Fibroblast of skin of back (primary cell): ENCODE measurements at places on chromosomes 13 and 19.
A peak's percentile ranks its signal among the peaks of the same experiment; 100 is the strongest.

GRCh38 chr19:32881766-32882165, 12.2 kb upstream of the SLC7A9 start:
- DNase-seq, result no peak

DNA sequence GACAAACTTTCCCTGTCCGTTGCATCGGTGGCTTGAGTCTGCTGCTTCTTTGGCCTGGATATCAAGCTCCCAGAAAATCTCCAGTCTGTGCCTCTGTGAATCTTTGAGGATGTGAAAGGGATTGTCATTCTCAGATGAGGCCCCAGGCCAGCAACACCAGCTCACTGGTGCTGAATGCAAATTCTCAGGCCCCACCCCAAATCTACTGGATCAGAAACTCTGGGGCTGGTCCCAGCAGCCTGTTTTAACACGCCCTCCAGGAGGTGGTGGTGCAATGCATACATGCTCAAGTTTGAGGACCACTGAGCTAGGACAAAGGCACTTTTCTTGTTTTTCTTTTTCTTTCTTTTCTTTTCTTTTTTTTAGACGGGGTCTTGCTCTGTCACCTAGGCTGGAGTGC, 23.6 kb downstream of the TNFSF11 start:
- no peak for DNase-seq

GRCh38 chr13:51523082-51523518, 61.2 kb upstream of the WDFY2 start:
- no peak for DNase-seq

- DNase-seq, result no peak
These were observed 533.0 kb downstream of the MYO16 start for GRCh38 chr13:109162248-109163036.

DNA sequence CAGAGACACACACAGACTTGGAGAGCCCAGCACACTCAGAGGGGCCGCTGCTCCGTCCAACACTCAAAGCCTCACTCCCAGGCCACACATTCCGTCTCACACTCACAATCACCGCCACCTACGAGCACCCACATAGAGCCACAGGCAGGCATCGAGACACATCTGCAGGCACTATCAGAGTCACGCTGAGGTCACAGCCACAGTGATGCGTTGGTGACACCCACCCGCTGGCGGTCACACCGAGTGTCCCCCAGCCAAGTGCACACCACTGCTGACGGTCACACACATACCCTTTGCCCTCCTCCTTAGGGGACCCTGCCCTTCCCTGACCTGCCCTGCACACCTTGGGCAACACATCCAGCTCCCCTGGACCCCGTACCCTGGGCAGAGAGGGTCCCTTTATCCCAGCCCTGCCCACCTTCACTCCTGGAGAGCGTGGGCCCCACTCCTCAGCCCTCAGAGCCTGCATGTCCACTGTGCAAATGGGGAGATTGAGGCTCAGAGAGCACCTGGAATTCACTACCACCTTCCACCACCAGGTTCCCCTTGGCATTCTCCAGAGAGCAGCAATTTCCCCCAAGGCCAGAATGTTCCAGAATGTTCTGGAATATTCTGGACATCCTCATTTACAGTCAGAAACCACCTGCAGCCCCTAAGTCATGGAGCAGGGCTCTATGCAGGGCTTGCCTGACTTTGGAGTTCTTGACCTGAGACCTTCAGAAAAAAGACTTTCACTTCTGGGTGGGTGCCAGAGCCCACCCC, 5.4 kb downstream of the FUT5 start:
- DNase-seq, result no peak

GRCh38 chr19:36668646-36669045, 2.0 kb upstream of the ZNF461 start:
- no peak for DNase-seq

DNA sequence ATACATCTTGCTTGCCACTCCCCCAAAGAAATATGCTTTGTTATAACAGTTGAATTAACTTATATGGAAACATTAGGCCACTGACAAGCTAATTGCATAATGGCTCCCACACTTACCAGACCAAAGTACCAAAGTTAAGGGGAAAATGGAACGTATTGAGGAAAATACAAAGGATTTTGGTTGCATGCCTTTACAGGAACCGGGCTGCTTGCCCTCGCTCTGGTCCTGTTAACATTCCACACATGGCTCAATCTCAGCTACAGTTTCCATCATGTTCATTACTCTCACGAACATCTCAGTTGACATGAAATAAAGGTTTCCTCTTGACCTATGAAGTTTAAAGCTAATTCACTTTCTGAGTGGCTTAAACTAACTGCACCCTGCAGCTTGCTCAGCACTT, 220.7 kb upstream of the RXFP2 start:
- peak; percentile 37 for DNase-seq

- DNase-seq, result no peak
These were observed 11.5 kb downstream of the FLT1 start for GRCh38 chr13:28483313-28483931.

DNA sequence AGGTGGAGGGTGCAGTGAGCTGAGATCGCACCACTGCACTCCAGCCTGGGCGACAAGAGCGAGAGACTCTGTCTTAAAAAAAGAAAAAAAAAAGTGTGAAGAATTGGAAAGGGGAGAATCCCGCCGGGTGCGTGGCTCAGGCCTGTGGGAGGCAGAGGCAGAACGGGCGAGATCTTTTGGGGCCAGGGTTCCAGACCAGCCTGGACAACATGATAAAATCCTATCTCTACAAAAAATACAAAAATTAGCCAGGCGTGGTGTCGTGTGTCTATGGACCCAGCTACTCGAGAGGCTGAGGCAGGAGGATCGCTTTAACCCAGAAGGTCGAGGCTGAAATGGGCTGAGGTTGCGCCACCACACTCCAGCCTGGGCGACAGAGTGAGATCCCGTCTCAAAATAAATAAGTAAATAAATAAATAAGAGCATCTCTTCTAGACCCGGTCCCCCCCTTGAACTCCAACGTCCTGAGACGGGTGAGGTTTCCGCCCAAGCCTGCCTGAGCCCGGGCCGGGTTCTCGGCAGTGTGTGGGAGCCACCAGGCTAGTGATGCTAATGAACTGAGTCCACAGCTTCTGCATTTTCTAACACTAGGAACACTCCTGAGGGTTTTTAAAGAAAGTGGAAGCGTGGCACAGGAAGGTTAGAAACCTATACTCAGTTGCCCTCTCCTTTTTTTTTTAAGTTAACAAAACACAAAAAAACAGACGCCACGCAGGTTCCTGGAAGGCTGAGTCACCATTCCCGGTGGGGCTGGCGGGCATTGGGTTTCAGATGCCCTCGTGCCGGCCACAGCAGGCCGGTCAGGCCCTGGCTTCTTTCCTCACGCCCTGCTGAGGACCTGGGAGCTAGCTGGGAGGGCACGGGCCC, 22.0 kb downstream of the GPX4 start:
- DNase-seq, result no peak

DNA sequence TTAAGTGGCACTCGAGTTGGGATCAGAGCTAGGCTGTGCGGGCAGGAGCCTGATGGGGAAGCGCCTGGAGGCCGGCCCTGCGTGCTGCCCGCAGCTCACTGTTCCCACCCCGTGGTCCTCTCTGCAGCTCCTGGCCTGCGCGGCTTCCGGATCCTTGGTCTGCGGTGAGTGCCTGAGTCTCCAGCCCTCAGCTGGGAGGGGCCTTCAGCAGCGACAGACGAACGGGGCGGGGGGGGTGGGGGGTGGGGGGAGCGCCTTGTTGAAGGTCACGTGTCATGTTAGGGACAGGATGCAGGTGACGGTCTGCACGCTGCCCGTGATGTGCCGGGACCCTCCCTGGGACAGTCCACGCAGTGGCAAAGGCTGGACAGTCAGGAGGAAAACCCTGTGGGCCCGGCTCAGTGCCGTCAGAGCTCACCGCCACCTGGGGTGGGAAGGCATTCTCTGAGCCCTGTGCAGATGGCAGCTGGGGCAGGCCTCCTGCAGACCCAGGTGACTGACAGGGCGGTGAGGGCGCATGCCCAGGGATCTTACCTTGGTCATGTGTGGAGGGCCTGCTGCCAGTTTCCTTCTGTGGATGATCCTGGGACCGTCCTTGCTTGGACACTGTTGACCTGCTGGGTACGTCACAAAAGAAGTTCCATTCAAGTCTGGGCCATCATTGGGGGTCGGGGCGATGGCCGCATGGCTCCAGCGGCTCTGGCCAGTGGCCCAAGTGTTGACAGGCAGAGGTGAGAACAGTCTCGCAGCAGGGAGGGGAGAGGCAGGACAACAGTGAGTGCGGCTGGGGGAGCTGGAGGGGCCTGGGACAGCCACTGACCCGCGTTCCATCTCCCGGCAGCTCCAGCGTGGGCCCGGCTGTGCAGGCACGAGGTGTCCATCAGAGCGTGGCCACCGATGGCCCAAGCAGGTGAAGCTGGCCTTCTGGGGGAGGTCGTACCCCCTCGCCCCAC, 4.3 kb downstream of the NDUFS7 start:
- no peak for DNase-seq

DNA sequence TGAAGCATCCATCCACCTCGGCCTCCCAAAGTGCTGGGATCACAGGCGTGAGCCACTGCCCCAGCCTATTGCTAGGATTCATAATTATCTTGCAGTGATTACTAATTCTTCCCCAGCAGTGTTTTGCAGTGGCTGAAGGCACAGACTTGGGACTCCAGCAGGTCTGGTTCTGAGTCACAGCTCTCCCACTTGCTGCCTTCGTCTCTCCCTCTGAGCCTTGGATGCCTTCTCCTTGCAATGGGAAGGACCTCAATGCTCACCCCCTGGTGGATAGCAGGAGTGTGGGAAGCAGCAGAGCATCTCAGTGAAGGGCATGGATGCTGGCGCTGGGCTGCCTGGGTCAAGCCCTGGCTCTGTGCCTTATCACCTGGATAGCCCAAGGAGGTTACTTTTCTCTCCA, 37.6 kb upstream of the SHKBP1 start:
- no peak for DNase-seq

- no peak for DNase-seq
These were observed 13.8 kb downstream of the ATP11A start for GRCh38 chr13:112703449-112704284.

DNA sequence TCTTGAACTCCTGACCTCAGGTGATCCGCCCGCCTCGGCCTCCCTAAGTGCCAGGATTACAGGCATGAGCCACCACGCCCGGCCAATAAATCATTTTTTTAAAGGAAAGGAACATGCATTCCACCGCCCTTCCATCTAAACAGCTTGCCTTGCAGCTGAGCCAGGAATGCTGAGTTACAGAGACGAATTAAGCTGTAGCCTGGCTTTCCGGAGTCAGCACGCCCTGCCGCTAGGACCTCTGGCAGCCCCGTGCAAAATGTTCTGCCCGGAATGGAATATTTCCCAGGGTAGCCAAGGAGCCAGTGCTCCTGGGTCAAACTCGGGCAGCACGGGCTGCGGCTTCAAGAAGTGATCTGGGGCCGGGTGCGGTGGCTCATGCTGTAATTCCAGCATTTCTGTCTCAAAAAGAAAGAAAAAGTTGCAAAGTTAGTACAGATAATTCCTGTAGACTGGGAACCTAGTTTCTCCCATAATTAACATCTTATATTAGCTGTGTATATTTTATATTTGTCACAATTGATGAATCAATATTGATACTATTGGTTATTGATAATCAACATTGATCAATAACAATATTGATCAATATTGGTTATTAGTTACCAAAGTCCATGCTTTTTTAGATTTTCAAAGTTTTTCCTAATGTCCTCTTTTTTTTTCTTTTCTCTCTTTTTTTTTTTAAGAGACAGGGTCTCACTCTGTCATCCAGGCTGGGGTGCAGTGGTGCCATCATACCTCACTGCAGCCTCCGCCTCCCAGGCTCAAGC, 19.2 kb downstream of the ATCAY start:
- DNase-seq, result no peak

DNA sequence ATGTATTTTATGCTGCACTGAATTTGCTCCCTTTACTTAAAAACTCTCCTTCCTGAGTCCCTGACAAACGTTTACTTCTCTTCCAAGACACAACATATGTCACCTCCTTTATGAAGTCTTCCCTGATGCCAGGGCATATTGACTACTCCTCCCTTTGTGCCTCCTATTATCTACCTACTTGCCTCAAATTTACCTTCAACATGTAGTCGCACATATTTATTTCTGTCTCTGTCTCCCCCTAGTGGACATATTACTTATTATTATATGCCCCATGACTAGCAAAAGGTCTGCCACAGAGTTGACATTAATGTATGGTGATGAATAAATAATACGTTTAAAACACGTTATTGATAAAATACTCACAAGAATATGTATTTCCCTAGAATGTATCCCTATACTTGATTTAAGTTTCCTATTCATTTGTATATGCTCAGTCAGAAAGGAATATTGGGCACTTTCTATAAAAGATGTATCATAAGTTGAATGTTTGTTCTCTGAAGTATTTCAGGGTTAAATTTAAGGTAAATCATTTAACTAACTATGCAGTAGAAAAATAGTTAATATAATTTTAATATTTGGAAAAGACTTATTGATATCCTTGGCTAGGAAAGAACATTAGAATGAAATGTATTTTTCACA, 250.3 kb upstream of the ATXN8OS start:
- DNase-seq, result peak; percentile 25

GRCh38 chr13:33875618-33876401, 57.9 kb downstream of the RFC3 start:
- DNase-seq, result no peak

- peak; percentile 64 for DNase-seq
These were observed 8.8 kb upstream of the CPB2 start for GRCh38 chr13:46113596-46113995.

- no peak for DNase-seq
These were observed 284.5 kb downstream of the FGF14 start for GRCh38 chr13:102117175-102117831.

GRCh38 chr13:36981156-36981743, 17.9 kb downstream of the ALG5 start:
- DNase-seq, result peak; percentile 53
